ENCODE measurements at places on chromosomes 1 and 21. TPM values are rescaled to one million over a fixed set of nuclear protein-coding genes. Genes with fewer than 3 reads are reported as not detected.

Gene DSCAM
- not detected for total RNA-seq

Gene KRTAP19-3
- total RNA-seq = not detected

Gene LHX8
- 1.5 TPM for total RNA-seq

Gene BOLA1
- total RNA-seq = 26.1 TPM

Gene BEND5
- not detected for total RNA-seq

Gene COL24A1
- total RNA-seq = 0.03 TPM

Gene CALML6
- 0.24 TPM for total RNA-seq

Gene NES
- 1.2 TPM for total RNA-seq

Gene GJA9
- total RNA-seq = not detected

Gene PRRX1
- total RNA-seq = not detected

Gene DNALI1
- total RNA-seq = not detected

Gene LCA5L
- total RNA-seq = 0.97 TPM

Gene LRRN2
- total RNA-seq = 13.7 TPM

Gene NPHS2
- not detected for total RNA-seq

Gene GBP3
- total RNA-seq = 1.2 TPM

Gene HPDL
- total RNA-seq = 3.6 TPM

Gene PPIAL4G
- not detected for total RNA-seq

Gene WNT4
- total RNA-seq = 0.41 TPM

Gene TSPAN2
- 1.2 TPM for total RNA-seq

Gene CELSR2
- 3.8 TPM for total RNA-seq

Gene RNU1-1
- total RNA-seq = not detected

Gene OR6N1
- total RNA-seq = not detected

Gene OPTC
- total RNA-seq = not detected

Gene OR2AK2
- not detected for total RNA-seq

Gene DENND2D
- 1.1 TPM for total RNA-seq

Gene SH2D2A
- total RNA-seq = 5.2 TPM

Gene IGSF5
- total RNA-seq = not detected

Gene BARHL2
- not detected for total RNA-seq

Gene FUBP1
- total RNA-seq = 115 TPM

Gene S100B
- total RNA-seq = not detected

Gene MNDA
- not detected for total RNA-seq

Gene PTPRU
- 7.0 TPM for total RNA-seq

Gene VAV3
- total RNA-seq = 1.4 TPM

Gene NKAIN1
- 0.98 TPM for total RNA-seq

Gene EDN2
- 3.3 TPM for total RNA-seq

Gene OLIG2
- total RNA-seq = not detected

Gene RAB7B
- 2.0 TPM for total RNA-seq

Gene ASTN1
- total RNA-seq = not detected

Gene SPATA21
- 0.06 TPM for total RNA-seq

Gene PDPN
- not detected for total RNA-seq

Gene NID1
- 8.1 TPM for total RNA-seq

Gene RAVER2
- 5.1 TPM for total RNA-seq

Gene C1QA
- not detected for total RNA-seq

Gene HSPA6
- total RNA-seq = 1.4 TPM

Gene AIRE
- total RNA-seq = not detected

Gene CFHR4
- total RNA-seq = not detected

Gene LAPTM5
- 0.18 TPM for total RNA-seq

Gene MATN1
- 0.05 TPM for total RNA-seq

Gene CA14
- not detected for total RNA-seq

Gene LEFTY2
- not detected for total RNA-seq

Gene LY9
- not detected for total RNA-seq

Gene HRNR
- not detected for total RNA-seq

Gene CRP
- not detected for total RNA-seq

Measured in A549 treated with CpdA at 1 μM for 4 hours (cell line).